ENCODE measurements at places on chromosomes 5 and 9.

- no peak for DNase-seq
These were observed 62.5 kb downstream of the IPO11 start for GRCh38 chr5:62475072-62475471.

- DNase-seq, result no peak
These were observed 83.3 kb upstream of the RETREG1 start for GRCh38 chr5:16700081-16700480.

DNA sequence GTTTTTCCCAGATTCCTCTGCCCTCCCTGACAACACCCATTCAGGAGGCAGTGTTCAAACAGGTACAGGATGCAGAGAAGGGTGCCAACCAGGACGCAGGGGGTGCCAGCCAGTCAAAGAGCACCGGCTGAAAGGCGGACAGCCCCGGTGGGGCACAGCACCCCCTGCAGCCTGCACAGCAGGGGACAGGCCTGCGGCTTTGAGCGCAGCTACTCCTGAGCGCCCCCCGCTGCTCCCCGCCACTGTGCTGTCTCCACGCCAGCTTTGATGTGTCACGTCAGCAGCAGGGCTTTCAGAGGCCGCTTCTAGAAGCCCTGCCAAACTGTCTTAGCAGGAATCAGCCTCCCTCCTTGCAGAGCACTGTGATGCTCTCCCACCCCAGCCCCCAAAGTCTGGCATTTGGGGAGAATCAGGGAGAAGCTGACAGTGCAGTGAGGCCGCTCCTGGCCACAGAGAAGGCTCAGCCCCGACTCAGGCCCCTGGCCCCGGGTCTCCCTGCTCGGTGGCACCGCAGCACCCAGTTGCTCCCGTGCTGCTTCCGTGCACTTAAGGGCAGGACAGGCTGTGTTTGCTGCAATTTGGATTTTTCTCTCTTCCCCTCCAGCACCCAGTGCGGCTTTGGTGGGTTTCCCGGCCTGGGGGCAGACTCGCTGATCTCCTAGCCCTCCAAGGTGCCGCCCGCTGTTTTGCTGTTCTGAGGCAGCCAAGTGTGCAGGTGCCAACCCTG lies 20.3 kb downstream of the AK8 start:
- peak; percentile 80 for DNase-seq

- no peak for DNase-seq
These were observed 324.8 kb downstream of the PRELID2 start for GRCh38 chr5:145510324-145510723.

- DNase-seq, result peak; percentile 14
These were observed 41.2 kb downstream of the LRRTM2 start for GRCh38 chr5:138833726-138834480.

- peak; percentile 30 for DNase-seq
These were observed 29.8 kb upstream of the ZFR start for GRCh38 chr5:32474209-32474854.

DNA sequence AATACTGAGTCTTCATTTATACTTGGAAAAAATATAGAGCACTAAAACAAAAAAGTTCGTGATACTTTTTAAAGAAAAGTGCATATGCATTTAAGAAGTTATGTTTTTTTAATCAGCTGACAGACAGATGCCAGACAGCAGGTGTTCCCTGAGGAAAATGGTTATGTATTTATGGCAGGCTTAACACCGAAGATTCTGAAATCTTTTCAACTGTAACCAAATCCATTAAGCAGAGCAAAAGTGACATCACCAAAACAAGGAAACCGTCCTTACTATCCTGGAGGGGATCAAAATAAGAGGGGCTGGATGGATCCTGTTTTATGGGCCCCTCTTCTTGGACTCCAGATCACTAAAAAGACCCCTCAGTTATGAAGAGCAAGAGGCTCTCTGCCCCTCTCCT lies 404.9 kb upstream of the ADAMTS16 start:
- DNase-seq, result no peak

DNA sequence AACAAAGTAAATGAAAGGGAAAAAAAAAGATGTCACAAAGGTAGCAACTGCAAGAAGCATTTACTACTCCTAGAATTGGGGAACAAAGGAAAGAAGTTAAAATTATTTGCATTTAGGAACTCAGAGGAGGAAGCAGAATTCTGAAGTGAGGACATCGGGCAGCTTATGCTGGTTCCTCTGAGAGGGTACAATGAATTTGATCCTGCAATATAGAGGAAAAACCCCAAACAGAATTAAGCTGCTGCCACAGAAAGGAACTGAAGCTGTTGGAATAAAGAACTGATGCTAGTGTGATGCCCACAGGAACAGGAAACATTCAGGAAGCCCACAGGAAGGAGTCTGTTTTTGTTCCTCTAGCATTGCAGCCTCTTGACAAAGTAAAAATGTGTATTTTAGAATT lies 22.3 kb upstream of the TBCA start:
- no peak for DNase-seq

GRCh38 chr9:136327304-136327974 lies at the start of gene GPSM1:
TSS of gene GPSM1 (plus strand) at chr9:136327539. CDS start at chr9:136327696, 157 bp downstream.
- peak; percentile 57 for DNase-seq

- DNase-seq, result no peak
These were observed 7.8 kb downstream of the BICD2 start for GRCh38 chr9:92756792-92757191.

DNA sequence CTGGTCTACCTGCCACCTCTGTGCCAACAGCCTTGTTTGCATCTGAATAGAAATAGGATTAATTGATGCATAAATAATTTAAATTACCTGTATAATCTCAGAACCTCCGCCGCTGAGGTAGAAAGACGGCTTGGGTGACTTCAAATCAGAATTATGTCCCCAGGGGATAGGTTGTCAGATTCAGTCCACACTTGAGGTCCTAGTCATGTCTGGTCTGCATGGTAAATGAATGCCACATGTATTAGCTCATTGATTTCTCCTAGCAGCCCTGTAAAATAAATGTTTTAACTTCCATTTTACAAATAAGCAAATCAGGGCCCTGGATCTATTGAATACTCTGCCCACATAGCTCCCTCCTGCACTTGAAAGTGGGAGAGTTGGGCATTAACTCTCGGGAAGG lies 368.0 kb upstream of the WWC1 start:
- DNase-seq, result no peak

DNA sequence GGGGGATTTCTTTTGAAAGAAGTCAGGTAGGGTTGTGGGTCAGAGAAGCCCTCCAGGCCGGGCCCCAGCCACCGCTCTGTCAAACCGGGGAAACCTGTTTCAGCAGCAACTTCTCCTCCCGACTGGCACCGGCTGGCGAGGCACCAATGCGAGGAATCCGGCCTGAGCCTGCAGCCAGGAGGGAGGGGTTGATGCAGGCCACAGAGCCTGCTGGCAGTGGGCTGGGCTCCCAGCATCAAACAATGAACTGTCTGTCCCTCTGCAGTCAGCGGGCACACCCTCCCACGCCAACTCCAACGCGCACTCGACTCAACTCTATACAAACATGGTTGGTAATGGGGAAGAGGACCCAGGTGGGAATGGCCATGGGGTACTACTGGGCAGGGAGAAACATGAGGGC lies 12.1 kb downstream of the PCDH1 start:
- no peak for DNase-seq
